T-helper 9 cell (primary cell): ENCODE measurements at places on chromosomes 6 and 20.

DNA sequence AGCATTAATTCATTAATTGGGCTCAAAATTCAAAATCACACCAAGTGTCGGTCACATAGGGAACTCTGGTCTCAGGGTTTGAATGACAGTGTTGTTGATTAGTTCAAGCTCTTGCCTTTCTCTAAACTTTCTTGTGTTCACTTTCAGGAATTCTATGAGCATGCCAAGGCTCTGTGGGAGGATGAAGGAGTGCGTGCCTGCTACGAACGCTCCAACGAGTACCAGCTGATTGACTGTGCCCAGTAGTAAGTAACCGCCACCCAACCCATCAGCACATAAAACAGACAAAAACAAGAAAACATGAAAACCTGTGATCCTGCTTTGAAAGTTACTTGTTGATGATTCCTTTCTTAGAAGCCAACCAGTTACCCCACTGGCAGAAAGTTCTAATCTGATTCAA lies 52.7 kb downstream of the GNAS start:
- no peak for DNase-seq

DNA sequence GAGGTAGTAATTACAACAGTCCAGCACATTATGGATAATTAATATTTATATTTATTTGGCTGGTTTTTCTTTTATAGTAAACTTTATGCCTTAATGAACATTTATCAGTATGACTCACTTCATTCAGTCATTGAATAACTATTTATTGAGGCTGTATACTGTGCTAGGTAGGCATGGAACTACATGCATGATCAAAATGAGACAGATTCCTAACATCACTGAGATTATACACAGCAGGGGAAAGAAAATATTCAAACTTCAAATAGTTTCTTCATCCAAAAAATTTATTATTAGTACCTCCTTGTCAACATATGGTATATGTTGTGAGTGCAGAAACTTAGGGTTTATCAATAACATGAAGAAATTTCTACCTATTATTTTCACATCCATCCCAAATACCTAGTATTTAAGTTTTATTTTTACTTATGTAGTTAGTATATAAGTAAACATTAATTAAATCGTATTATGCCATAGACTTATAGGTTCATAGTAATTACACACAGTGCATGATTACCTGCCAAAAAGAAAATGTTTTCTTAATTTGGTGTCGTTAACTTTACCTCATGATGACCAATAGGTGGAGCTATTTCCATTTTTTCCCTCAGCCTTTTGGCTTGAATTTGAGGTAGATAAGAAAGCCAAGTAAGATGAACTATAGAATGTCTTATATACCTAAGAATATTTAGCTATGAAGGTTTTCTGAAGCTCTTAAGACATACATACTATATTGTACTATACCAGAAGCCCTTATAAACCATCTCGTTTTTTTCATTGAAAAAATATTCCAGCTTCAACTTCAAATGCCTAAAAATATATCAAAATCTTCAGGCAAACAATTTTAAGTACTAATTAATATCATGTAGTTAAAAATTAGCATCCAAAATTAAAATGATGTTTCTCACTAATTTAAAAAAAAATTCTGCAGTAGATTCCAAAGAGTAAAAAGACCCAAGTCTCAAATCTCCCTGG lies 12.5 kb upstream of the TMEM30A start:
- no peak for DNase-seq

- no peak for DNase-seq
Measured at GRCh38 chr6:28600245-28600644, 74.6 kb downstream of the GPX5 start.

DNA sequence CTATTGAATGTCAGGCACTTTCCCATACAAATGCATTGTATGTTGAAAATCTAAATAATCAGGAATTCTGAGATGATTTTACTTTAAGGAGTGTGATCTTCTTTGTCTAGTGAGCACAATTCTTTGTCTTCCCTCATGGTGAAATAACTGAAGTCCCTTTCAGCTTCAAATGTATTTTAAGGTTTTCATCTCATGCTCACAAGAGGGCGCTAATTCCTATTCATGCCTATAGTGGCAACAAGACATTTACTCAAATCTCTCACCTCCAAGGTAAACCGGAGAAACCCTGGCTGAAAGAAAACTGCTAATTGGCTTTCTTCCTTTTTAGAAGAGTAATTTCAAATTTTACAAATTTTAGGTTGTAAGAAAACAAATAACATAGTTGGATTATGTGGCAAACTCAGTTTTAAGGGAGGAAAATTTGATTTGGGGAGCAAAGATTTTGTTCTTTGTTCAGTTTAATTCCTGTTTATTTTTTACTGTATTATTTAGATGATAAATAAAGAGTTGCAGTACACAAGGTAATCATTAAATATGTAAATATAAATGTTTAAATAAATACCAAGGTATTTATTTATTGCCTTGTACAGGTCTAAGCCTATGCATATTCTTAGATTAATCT lies 69.1 kb downstream of the SLC35F1 start:
- DNase-seq, result no peak

- DNase-seq, result no peak
Measured at GRCh38 chr20:59718751-59719150, 114.4 kb downstream of the PHACTR3 start.

GRCh38 chr6:40389254-40389653 lies 197.9 kb downstream of the LRFN2 start:
- no peak for DNase-seq

DNA sequence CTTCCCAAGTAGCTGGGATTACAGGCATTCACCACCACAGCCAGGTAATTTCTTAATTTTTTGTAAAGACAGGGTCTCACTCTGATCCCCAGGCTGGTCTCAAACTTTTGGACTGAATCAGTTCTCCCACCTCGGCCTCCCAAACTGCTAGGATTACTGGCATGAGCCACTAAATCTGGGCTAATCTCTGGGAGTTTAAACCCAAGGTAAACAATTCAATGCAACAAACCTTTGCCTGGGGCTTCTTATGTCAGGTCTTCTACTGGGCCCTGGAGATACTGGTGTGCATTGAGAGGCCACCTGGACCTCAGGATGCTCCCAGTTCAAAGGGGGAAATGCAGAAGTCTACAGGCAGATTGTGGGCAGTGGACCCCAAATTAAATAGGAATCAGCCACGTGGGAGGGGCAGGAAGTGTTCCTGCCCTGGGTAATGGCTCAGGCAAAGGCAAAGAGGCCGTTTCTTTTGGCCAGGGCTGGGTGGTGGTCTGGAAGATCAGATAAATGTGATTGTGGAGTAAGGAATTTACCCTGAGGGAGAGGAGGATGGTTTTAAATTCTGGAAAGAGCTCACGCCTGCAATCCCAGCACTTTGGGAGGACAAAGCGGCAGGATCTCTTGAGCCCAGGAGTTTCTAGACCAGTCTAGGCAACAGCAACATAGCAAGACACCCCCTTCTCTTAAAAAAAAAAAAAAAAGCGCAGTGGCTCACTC lies 1.3 kb upstream of the MYBL2 start:
- no peak for DNase-seq

DNA sequence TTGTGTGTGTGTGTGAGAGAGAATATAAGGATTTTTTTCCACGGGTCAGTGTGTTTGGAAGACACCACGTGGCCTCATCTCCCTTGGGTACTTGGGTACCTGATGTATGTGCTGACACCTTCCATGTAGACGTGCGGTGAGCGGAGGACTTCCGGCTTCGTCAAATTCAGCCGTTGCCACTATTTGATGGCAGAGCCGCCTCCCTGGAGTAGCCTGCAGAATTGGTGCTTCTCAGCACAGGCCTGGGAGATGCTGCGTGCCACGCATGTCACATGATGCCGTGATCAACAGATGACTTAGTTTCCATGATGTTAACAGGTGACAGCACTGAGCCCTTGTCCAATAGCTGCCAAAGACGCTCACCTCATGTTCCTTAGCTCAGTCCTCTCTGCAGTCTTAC lies 69.4 kb downstream of the CDH4 start:
- no peak for DNase-seq

DNA sequence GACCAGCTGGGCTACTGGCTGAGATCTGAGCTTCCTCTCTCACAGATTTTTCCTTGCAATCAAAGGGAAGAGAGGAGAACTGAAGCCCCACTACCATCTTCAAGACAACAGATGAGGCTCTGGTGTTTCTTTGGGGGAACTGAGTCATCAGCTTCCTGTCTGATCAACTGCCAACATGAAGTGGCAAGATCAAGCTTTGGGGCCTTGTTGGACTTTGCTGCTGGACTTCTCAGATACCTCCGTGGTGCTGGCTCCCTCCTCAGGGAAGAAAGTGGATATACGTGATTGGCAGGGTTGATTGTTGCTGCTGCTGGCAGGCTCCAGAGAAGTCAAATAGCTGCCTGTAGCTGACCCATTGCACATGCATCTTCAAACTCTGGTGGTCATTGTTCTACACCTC lies 3.6 kb upstream of the TOX2 start:
- no peak for DNase-seq

DNA sequence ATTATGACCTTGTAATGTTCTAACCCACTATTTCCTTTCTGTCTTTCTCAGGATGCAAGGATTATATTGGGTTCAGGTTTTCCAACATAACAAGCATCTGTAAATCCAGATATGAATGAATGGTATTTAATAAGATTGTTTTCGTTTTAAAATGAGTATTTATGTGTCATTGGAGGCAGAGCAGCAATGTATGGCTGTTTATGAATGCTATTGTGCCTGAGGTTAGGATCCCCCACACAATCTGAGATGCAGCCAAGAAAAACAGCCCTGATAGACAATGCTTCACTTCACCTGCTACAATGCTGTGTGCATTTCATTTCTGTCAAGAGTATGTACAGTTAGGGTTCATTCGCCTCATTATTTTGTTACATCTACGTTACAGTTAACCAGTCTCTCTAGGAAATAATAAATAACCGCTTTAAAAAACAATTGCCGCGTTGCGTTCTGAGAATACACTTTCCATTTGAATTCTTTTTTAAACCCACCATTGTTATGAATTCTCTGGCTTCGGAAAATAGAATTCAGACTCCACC lies 19.6 kb downstream of the TFAP2A start:
- DNase-seq, result no peak

GRCh38 chr6:167988945-167989841 lies 8.3 kb upstream of the KIF25 start:
- DNase-seq, result no peak

- no peak for DNase-seq
Measured at GRCh38 chr20:12750221-12750620, 258.6 kb upstream of the SPTLC3 start.

DNA sequence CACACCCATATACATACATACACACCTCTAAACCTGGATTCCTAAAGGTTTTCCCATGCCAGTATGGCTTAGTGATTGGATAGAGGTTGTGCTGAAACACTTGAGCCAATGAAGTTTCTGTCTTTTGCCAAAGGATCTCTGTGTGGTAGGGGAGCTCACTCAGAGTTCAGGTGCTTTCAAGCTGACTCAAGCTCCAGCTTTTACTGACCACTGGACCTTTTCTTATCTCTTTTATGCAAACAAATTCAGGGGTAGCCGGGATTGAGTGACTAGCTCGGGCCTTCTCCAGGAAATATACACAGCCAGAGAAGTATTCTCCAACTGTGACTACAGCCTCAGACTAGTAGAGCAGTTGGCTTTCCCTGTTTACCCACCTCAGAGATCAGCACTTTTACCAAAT lies 21.5 kb upstream of the DSE start:
- no peak for DNase-seq

GRCh38 chr20:58613061-58613854 lies 37.8 kb upstream of the STX16 start:
- no peak for DNase-seq

GRCh38 chr6:47147836-47148344 lies 105.8 kb upstream of the ADGRF1 start:
- no peak for DNase-seq

DNA sequence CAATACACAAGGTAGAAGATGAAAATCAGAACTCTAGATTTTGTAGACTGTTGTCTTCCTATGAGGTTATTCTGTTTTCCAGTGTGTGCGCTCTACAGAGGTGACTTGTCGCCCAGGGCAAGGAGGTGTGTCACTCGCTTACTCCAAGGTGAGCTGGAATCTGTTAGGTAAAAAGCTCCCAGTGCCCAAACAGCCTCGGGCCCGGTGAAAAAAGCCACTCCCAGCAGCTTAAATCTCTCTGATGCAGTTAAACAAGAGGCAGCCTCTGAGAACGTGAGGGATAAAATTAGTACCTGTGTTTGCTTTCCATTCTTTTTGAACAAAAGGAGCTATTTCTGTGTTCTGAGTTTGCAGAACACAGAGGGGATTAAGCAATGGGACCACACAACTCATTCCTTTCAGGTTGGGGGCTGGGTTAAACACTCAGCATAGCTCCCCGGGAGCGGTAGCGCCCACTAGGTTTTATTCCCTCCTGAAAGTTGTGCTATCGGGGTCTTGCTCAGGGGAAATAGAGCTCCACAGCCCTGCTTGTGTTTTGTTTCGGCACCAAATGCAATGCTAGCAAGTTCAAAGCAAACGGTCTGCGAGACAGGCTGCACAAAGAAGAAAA lies 181.2 kb downstream of the FOXA2 start:
- DNase-seq, result no peak

- DNase-seq, result no peak
Measured at GRCh38 chr6:144953552-144954240, 668.6 kb downstream of the UTRN start.

- no peak for DNase-seq
Measured at GRCh38 chr6:13166916-13167315, 161.4 kb downstream of the TBC1D7 start.

- DNase-seq, result no peak
Measured at GRCh38 chr6:56289721-56290120, 42.3 kb upstream of the COL21A1 start.

DNA sequence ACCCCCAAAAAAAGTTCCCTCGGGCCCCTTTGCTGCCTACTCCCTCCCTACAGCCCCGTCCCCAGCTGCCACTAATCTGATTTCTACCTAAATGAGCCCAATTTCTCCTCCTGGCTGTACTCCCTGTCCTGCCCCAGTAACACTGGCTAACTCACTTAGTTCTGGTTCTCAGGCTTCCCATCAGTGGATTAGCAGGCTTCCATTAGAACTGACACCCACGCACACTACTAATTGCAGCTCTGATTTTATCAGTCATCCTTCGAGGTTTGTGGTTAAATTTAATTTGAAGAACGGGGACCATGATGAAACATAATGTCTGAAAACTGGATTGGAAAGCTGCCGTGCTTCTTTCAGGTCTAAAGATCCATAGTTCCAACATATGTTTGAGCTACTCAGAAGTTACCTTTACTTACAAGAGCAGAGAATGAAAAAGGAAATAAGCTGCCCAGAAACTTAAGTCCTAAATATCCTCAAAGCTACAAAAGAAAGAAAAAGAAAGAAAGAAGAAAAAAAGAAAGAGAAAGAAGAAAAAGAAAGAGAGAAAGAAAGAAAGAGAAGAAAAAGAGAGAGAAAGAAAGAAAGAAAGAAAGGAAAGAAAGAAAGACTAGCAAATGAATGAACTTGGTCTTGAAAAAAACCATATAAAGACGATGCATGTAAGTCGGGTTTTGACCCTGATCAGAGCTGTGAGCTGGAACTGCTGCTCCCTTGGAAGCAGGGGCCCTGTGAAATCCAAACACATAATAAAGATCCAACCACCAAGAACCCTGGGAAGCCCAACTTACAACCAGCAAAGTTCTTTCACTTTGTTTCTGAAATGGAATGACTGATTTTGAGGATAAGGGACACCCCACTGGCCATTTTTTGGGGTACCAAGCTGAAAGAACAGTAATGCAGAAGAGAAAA lies 51.7 kb downstream of the CNKSR3 start:
- DNase-seq, result no peak
